NCI-H1694 treated with DMSO at 0.1 percent for 48 hours (cell line): ENCODE measurements at places on chromosomes 5 and 9.

DNA sequence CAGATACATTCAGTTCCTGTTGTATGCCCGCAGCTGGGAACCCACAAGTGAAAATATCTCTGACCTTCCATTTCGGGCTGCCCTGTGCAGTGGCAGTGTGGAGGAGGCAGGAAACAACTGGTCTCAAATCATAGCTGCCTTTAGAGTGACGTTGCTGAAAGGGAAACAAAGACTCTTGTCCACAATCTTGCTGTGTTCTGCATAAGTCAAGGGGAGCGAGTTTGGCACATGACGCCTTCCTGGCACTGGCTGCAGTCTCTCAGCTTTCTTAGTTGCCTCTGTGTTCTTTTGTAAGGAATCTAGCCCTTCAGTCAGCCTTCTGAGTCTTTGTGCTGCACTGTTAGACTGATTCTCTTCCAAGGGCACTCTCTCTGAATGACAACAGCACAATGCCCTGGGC, 24.0 kb downstream of the ADAMTS16 start:
- no peak for DNase-seq

DNA sequence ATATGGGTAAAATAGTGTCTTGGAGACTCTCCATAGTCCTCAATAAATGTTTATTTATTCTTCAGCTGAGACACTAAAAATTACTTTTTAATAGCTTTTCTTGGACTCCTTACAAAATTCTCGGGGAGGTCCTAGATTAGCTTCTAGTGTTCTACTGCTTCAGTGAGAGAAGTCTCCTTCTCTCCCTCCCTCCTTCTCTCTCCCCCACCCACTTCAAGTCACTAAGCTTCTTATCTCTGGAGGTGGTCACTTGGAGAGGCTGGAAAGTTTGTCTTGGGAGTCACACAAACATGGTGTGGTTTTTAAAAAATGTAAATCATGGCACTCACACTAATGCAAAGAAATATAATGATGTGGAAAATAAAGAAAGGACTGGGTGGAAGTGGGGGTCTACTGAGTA, 64.1 kb downstream of the SEMA6A start:
- DNase-seq, result no peak

GRCh38 chr9:116059466-116059865, 94.1 kb upstream of the PAPPA start:
- no peak for DNase-seq

GRCh38 chr9:126423142-126423915, 96.7 kb downstream of the MVB12B start:
- DNase-seq, result no peak

GRCh38 chr5:105970919-105971318, 1699.8 kb downstream of the EFNA5 start:
- no peak for DNase-seq

DNA sequence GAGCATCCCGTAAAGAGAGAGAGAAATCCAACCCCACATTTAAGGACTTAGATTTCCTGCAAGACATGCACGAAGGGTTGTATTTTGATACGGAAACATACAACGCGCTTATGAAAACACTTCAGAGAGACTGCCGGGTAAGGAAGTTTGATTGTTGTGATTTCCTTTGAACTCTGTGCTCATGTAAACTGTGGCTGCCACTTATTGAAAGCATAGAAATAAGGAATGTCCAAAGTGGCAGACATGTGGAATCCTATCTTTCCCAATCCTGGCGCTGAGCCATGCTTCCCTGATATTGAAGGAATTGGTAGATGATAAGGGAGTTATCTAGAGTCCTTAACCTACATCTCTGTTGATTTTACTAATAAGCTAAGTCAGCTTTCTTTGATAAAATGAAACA, 119.4 kb downstream of the PRKACG start:
- DNase-seq, result no peak

DNA sequence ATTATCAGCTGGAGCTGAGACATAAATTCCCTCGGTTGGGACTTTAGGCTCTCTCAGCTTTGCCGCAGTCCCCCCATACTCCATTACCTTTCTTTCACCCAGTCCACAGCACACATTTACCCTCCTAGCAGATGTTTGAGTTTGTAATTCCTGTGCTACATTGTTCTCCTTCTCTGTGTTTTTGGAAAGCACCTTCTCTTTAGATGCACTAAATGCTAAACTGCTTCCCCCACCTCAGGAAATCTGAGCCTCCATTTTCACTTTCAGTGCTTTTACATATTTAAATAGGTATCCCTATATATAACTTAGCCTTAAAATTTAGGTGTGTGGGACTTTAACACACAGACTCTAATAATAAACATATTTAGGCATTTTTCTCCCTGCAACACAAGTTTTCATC, 356.9 kb downstream of the NFIB start:
- DNase-seq, result no peak

GRCh38 chr5:6543830-6544560, 88.8 kb downstream of the NSUN2 start:
- DNase-seq, result no peak

DNA sequence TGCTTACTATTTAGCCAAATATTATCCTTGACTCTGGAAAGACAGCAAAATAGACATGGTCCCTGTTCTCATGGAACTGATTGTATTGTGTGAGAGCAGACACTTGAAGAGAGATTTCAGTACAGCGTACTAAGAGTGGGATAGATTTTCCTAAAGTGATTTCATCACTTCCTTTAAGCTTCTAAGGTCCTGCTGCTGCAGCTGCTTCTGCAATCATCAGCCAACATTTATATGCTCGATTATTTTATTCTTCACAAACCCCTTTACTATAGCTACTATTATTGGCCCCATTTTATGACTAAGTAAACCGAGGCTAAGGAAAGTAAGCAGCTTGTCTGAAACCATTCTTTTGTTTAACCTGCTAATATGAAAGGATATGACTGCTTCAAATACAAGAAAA, 137.7 kb downstream of the SPATA31D1 start:
- no peak for DNase-seq

GRCh38 chr9:8599937-8600336, 800.4 kb upstream of the DMAC1 start:
- no peak for DNase-seq

- no peak for DNase-seq
Measured at GRCh38 chr5:95930141-95930930, 31.3 kb downstream of the ELL2 start.

GRCh38 chr5:17796142-17796541, 161.9 kb downstream of the TAF11L14 start:
- DNase-seq, result no peak

DNA sequence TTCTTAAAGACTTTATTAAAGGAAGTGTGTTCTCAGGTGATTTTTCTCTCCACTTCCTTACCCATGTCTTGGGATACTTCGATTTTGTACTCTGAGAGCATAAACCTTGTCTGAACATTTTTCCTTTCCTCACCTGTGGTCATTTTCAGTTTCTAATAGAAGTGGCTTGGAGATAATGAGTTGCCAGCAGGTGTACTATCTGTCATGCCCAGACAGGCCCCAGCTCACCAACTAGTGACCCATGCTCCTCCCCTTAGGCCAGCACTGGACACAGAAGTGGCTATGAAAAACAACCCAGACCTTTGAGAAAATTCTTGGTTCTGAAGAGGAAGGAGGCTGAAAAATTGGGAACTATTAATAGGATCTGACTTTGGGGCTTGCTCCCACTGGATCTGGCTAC, 49.2 kb upstream of the SMIM32 start:
- DNase-seq, result no peak

DNA sequence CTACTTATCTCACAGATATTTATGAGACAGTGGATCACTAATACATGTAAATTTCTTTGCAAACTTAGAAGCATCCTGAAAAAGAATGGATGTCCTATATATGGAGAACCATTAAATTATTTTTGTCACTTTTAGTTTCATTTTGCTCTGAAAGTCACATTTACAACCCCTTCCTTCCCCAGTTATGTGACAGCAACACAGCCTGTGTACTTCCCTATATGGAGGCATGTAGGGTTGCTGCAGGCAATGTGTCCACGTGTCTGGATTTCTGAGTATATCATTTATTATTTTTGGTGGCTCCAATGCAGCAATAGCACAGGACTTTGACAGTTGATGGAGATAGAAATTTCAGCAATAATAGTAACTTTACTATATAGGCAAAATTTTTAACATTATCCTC, 156.4 kb downstream of the ST8SIA4 start:
- DNase-seq, result no peak

- DNase-seq, result peak; percentile 72
Measured at GRCh38 chr9:34501889-34502425, 20.8 kb downstream of the ENHO start.

GRCh38 chr5:156396063-156396829, 69.3 kb downstream of the SGCD start:
- no peak for DNase-seq

DNA sequence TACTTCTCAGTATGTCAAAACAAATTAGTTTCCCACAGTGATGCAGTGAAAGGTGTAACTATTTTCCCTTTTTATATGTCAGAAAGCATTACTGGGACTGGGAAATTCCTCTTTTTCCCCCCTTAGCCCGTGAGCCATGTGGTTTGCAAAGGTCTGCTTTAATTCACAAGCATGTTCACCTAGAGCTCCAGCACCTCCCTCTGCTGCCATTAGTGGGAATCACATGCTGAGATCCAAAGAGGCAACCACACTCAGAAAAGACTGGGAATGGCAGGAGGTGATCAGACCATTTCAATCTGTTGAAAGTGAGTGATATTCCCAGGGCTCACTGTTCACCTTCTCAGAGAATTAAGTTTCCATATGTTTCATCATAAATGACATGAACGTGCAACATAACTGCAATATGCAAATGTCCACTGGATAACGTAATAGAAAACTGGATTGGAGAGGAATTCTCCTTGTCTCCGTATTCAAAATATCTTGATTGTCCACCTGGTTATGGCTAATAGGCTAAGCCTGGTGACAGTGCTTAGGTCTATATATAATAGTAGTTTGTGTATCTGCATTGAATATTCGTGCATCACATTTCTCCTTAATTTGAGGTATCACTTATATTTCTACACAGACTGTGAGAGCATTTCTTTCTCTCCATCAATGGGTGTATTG, 703.5 kb upstream of the WWC1 start:
- peak; percentile 49 for DNase-seq

DNA sequence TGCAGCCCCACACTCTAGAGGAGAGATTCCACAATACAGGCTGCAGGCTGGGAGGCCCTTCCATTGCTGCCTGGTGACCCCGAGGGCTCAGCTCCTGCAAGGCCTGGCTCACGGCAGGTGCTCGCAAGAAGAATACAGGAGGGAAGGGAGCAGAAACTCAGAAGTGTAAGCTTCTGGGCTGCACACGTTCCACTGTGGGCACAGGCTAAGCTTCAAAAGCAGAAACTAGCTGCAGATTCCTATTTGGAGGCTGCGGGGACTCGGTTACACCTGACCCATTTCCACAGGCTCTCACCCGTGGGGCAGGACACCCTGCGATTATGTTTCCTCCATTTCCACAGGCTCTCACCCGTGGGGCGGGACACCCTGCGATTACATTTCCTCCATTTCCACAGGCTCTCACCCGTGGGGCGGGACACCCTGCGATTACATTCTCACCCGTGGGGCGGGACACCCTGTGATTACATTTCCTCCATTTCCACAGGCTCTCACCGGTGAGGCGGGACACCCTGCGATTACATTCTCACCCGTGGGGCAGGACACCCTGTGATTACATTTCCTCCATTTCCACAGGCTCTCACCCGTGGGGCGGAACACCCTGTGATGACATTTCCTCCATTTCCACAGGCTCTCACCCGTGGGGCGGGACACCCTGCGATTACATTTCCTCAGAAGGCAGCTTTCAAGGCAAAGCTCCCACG, 10.3 kb downstream of the LPCAT1 start:
- no peak for DNase-seq

- no peak for DNase-seq
Measured at GRCh38 chr9:127974769-127975261, 6.0 kb downstream of the EEIG1 start.

GRCh38 chr5:160278343-160278742, 34.0 kb downstream of the CCNJL start:
- DNase-seq, result no peak

DNA sequence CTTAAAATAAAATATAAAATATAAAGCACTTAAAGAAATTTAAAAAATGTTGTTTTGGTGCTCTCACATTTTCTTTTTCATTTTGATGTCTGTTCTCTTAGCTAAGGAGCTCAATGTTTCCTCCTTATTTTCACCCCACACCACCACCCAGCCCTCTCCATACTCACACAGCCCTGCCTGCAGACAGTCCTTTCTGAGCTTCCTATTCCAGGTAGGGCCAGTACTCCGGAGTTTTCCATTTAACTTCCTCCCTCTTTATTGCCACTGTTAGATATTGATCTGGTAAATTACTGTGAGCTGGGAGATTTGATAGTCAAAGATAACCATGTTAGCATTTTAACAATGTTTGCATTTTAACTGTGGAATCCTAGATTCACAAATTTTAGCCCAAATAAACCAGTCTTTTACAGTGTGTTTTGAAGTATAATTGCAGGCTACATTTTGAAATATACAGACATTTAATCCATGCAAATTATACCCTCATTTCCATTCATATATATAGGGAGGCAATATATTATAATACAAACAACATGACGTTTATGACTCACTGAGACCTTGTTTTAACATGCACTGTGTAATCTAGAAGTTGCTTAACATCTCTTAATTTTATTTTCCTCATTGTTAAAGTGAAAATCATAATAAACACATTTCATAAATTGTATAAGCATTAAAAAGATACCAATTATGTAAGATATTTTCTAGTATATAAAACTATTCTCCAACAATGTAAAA, 927.1 kb downstream of the NR2F1-AS1 start:
- DNase-seq, result no peak

GRCh38 chr9:91193087-91193657, 168.5 kb downstream of the AUH start:
- DNase-seq, result no peak

GRCh38 chr9:13690595-13690994, 411.1 kb upstream of the MPDZ start:
- DNase-seq, result no peak

DNA sequence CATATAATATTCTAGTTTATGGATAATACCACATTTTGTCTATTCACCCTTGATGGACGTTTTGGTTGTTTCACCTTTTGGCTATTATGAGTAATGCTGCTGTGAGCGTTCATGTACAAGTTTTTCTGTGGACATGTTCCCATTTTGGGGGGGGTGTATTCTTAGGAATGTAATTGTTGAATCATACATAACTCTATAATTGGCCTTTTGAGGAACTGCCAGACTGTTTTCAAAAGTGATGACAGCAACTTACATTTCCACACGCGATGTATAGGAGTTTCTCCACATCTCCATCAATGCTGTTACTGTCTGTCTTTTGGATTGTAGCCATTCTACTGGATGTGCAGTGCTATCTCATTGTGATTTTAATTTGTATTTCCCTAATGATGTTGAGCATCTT, 69.8 kb downstream of the SLC46A2 start:
- DNase-seq, result no peak
